Natural killer cell (primary cell): ENCODE measurements at places on chromosomes 12 and 14. TPM values are rescaled to one million over a fixed set of nuclear protein-coding genes. Genes with fewer than 3 reads are reported as not detected.

Gene KLRG1
- total RNA-seq: 86.2 TPM

Gene C1QL4
- not detected for total RNA-seq

Gene CCDC184
- 6.2 TPM for total RNA-seq

Gene MMP19
- not detected for total RNA-seq
